ENCODE measurements at places on chromosomes 2 and 18.
A peak's percentile ranks its signal among the peaks of the same experiment; 100 is the strongest.

DNA sequence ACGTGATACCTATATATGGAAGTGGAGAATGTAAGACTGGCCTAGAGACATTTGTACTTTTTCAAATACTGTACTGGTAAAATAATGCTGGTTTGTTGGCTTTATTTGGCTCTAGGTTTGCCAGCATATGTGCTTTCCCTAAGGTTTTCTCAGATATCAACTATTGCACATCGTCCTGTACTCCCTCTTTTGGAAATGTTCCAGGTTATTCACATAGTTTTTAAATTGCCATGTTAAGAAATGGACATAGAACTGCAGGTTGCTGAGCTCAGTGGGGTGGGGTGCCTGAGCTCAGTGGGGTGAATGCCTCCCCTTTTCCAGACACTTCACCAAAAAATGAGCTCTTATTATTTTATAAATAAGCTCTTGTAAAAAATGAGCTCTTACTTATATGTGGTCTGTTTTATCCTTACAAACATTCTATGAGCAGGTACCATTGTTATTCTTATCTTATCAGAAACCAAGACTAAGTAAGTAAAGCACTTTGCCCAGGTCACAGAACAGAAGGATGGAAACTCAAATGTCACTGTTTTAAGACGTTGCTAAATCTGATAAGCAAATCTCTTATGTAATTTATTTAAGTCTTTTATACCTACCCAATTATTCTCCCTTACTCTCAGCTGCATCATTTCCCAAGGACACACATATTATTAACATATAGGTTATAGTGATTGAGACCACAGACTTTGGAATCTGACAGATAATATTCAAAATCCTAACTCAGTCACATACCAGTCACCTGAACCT, 99.0 kb downstream of the CPS1 start:
- no peak for DNase-seq

DNA sequence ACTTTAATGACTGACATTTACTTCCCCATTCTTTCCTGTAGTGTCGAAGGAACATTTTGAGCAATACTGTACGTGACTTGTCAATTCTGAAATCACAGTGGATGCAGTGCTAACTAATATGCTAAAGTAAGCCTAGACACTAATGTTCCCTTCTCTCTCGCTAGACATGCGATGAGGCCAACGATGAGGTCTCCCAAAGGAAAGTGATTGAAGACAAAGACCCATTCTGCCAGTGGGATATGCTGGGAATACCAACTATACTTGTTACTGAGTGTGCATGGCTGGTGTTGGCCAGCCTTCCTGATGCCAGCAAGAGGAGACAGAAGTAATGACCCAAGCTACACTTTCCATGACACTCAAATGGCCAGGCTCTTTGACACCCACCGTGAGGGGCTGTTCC, 2.5 kb upstream of the SERPINE2 start:
- DNase-seq: no peak

GRCh38 chr2:63434024-63435001, 154.0 kb downstream of the WDPCP start:
- DNase-seq: no peak

GRCh38 chr18:8868276-8868675, 162.9 kb downstream of the MTCL1 start:
- DNase-seq: no peak

DNA sequence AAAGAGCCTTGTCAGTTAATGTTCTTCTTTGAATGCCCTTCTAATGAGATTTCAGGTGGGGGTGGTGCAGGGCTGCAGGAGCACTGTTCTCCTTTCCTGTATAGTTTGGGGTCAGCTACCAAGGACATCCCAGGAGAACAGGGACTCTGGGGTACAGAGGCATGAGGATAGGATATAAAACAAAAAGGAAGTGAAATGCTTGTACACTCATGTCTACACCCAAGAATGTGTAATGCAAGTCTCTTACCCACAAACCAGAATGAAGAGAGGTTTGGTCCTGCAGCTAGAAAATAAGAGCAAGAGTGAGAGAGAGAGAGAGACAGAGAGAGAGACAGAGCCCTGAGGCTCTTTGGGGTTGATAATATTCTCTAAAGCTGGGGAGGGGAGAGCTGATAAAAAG, 151.8 kb upstream of the KCTD1 start:
- DNase-seq: no peak

- DNase-seq: peak; percentile 7
These were observed 114.1 kb upstream of the NDUFV2 start for GRCh38 chr18:8988260-8988871.

- no peak for DNase-seq
These were observed 33.5 kb upstream of the CACNB4 start for GRCh38 chr2:152132306-152132705.

DNA sequence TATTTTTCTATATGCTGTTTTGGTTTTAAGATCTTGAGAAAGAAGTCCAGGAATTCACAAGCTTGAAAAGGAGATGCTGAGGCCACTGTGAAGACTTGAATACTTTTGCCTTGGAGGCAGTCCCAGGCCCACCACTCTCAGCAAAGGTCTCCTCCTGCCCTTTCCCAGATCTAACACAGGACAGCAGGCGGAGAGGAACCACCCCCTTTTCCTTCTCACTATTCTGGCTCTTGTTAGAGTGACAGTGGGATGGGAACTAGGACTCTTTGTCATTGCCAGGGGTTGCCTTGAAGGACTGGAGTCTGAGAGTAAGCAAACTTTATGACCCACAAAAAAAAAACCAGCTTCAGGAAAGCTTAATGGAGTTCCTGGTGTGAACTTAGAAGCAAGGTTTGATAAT, 54.7 kb downstream of the E2F6 start:
- no peak for DNase-seq

- no peak for DNase-seq
These were observed 101.9 kb upstream of the CTDP1 start for GRCh38 chr18:79577451-79578395.

GRCh38 chr2:150327564-150328489, 159.6 kb downstream of the RND3 start:
- DNase-seq: no peak

Measured in CMK (cell line).